ENCODE measurements at places on chromosomes 6 and 20.

DNA sequence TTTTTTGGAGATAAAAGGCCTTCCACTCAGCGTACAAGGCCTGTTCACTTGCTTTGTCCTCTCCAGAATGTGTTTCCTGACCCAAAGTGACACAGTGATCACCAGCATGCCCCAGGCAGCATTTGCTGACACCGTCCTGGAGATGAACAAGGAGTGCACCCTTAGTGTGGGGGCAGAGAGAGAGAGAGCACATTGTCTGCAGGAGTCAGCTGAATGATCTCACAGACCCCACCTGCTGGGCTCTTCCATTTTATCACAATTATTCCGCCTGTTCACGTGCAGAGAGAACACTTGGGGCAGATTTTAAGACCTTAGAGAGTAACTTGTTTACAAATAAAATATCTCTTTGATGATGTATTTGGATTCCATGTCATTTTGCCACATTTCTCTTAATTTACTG is 22.4 kb upstream of the MAS1L start:
- no peak for DNase-seq

- DNase-seq = peak; percentile 71
These were observed 71.7 kb downstream of the RCAN2 start for GRCh38 chr6:46419576-46420002.

DNA sequence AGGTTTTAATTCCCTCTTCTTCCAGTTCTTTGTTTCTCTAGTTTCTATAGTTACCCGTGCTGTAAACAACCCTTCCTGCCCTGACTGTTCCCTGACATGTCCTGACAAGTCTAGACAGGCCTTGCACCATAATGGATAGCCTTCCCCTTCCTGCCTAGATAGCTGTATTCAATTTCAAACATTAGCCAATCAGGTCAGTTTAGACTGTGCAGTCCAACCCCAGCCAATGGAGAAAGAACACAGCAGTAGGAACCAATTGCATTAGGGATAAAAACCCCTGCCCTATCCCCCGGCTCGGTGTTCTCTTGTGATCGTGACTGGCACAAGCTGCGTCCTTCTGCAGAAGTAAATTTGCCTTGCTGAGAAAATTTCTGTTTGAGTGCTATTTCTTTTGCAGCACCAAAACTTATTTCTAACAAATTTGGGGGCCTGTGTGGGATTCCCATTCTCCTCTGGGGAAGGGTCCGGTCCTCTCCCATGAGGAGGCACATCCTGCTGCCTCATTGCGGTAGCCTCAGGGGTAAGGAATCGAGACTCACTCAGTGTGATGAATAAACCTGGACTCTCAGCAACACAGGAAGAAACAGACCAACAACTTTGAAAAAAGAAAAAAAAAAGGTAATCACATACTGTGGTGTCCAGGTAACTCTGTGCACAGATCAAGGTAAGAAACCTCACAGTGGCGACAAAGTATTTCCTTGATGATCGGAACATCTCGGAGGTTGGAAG is 248.7 kb upstream of the ECI2 start:
- DNase-seq = no peak

DNA sequence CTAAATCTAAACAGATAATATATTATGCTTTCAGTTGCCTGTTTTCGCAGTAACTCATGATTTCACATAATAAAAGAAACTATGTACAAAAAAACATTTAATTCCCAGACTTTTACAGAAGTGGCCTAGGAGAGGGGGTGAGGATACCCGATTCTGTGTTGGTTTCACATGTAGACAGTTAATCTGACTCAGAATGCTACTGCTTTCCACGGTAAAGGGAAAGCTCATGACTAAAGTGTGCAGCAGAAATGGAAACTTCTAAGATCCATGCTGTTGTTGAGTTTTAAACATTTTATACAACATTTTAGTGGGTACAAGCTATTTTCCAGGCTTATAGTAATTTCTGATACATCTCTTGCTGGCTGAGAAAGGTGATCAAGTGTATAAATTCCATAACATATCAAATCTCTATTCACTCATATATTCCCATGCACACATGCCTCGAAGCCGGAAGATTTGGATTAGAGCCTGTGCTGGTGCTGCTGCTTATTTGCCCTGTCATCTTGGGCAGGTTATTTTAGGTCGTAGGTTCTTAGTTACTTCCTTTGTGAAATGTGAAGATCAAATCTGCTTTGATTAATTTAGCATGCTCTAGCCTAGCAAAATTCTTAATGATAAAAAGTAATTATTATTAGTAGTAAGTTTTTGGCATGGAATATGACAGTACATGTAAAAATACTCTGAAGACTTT is 896.7 kb upstream of the MAP3K7 start:
- DNase-seq = no peak

DNA sequence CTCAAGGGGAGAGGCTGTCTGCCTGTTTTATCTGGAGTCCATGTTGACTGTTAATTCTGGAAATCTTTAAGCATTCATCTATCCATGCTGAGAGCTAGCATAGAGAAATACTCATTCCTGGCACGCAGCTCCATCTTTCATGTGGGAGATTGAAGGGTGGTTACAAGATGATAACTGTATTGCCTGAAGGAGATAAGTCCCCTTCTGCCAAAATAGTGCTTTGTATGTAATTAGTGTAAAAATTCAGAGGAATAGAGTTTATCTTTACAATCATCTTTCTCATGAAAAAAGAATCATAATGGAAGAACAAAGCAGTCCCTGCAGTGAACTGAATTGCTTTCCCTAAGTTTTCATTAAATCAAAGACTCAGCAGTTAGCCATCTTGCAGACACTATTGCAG is 256.5 kb downstream of the SLC35F1 start:
- no peak for DNase-seq

GRCh38 chr6:81697559-81697958 is 54.9 kb downstream of the TENT5A start:
- no peak for DNase-seq

GRCh38 chr6:152161501-152161900 is 354.0 kb downstream of the ESR1 start:
- DNase-seq = no peak

- no peak for DNase-seq
These were observed 80.2 kb downstream of the CDH4 start for GRCh38 chr20:61332016-61332975.

DNA sequence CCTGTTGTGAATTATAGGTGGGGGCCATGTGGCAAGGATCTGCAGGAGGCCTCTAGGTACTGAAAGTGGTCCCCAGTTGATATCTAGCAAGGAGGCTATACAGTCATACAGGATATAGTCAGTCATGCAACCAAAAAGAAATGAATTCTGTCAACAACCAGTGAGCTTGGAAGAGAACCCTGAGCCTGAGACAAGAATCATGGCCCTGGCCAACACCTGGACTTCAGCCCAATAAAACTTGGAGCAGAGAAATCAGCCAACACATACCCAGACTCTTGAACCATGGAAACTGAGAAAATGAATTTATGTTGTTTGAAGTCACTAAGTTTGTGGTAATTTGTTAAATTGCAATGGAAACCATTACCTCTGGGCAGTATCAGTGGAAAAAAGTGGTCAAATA is 370.2 kb downstream of the KIF16B start:
- DNase-seq = no peak

- no peak for DNase-seq
These were observed 6.9 kb downstream of the PTK7 start for GRCh38 chr6:43082806-43083655.
